ENCODE measurements at places on chromosomes 5 and 9.

DNA sequence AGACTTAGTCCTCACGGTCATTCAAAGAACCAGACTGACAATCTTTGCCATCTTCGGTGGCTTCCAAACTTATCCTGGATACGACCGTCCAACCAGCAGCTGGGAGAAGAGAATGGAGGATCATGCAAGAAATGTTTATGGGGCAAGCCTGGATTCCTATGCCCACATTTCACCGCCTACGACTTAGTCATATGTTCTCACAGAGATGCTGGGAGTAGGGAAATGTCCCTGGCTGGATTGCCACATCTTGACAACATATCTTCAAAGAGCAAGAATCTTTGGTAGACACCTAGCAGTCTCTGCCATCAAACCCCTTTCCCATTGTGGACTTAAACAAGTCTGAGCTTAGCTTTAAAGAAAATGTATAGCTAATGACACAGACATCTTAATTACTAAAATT lies 5.0 kb downstream of the MED7 start:
- DNase-seq: no peak

DNA sequence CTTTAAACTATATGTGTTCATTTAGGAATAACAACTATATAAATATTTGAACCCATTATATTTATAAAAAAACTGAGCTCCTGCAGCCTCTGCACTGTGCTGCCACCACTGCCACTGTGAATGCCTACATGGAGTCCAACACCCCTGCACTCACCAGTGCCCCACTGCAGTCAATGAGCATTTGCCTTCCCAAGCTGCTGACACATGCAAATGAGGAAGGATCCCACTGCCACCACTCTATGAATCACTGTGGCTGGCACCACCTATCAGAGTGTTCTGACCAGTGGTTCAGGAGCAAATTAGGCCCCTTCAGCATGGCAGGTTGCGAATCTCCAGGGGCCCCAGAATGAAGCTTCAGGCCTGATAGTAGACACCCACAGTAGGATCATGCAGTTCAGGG lies 9.1 kb downstream of the IFNA5 start:
- no peak for DNase-seq

GRCh38 chr5:14942212-14942611 lies 70.6 kb upstream of the ANKH start:
- DNase-seq: no peak

- no peak for DNase-seq
These were observed 66.0 kb upstream of the ZFAND5 start for GRCh38 chr9:72431036-72431435.

DNA sequence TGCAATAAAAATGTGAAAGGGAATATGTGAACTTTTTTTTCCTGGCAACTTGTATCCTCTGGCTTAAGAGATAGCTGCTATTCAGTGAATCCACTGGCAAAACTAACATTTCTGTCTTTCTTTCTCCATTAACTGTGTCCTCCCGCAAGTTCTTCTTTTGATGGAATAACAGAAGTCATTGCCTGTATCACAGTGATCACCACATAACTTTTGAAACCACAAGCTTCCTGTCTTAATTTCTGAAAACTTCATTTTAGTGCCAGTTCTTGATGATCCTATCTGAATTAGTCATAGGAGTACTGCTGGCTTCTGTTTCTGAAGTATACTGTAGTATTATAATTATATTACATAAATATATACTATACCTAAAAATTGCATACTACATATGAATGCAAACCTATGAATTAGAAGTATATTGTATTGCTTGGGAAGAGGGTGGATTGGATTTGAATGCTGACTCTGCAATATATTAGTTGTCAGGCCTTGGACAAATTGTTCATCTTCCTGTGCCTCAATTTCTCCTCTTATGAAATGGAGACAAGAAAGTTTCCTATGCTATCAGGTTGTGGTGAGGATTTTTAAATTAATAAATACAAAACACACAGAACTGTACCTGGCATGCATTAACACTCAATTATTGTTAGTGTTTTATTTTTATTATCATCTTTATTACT lies 441.6 kb downstream of the CETN3 start:
- DNase-seq: no peak
